Bladder microvascular endothelial cell (primary cell): ENCODE measurements at places on chromosomes 16 and 17. TPM values are rescaled to one million over a fixed set of nuclear protein-coding genes. Genes with fewer than 3 reads are reported as not detected.

RNPS1 gene
- total RNA-seq: 42.6 and 62.1 TPM in 2 replicates

CES3 gene
- total RNA-seq: not detected in 2 replicates

RFWD3 gene
- 15.9 and 30.5 TPM in 2 replicates for total RNA-seq

TBX6 gene
- total RNA-seq: 0.16 and 0.19 TPM in 2 replicates

NEUROD2 gene
- not detected in 2 replicates for total RNA-seq

XAF1 gene
- 21.0 and 33.1 TPM in 2 replicates for total RNA-seq

ADAP2 gene
- 0.13 and 0.16 TPM in 2 replicates for total RNA-seq

NOD2 gene
- 0.16 and 2.1 TPM in 2 replicates for total RNA-seq

SALL1 gene
- not detected in 2 replicates for total RNA-seq
